ENCODE measurements at places on chromosomes 2 and 18.
A peak's percentile ranks its signal among the peaks of the same experiment; 100 is the strongest.

DNA sequence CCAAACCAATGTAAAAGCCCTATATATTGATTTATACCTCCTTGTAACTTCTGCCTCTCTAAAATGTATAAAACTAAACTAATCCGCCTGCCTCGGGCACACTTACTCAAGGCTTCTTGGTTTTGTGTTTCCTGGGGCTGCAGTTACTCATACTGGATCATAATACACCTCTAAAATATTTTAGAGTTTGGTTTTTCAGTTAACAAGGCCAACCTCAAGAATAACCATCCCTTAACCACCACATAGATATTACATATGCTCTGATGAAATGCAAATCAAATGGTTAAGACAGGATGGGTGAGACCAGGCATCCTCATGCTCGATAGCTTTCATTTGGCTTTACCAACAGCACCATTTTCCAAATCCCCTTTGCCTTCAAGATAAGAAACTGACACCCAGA is 46.4 kb downstream of the UXS1 start:
- no peak for DNase-seq

GRCh38 chr2:207463433-207463832 is 66.3 kb upstream of the CREB1 start:
- no peak for DNase-seq

- no peak for DNase-seq
Measured at GRCh38 chr2:130966149-130966774, 127.0 kb downstream of the FAM168B start.

GRCh38 chr2:63827749-63828148 is 13.9 kb upstream of the UGP2 start:
- no peak for DNase-seq

DNA sequence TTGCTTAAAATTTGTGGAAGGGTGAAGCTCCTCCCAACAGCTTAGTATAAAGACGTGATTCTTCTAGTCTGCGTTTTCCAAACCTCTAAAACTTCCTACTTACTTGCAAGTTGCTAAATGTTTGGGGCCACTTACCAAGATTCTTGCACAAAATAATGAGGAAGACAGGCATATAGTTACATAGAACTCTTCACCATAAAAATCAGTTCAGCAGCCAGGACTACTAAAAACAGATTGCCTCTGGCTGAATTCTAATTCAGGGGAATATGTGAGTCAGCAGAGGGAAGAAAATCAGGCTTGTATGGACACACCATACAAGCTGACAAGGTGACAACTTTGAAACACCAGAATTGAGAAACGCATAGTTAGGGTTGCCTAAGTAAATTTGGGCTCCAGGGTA is 2.8 kb upstream of the PEX13 start:
- DNase-seq: peak; percentile 47

GRCh38 chr2:42233976-42234441 is 64.9 kb downstream of the EML4 start:
- no peak for DNase-seq

- DNase-seq: no peak
Measured at GRCh38 chr2:215542690-215543089, 106.8 kb upstream of the FN1 start.

GRCh38 chr2:69353360-69353759 is 33.7 kb downstream of the GFPT1 start:
- DNase-seq: no peak

DNA sequence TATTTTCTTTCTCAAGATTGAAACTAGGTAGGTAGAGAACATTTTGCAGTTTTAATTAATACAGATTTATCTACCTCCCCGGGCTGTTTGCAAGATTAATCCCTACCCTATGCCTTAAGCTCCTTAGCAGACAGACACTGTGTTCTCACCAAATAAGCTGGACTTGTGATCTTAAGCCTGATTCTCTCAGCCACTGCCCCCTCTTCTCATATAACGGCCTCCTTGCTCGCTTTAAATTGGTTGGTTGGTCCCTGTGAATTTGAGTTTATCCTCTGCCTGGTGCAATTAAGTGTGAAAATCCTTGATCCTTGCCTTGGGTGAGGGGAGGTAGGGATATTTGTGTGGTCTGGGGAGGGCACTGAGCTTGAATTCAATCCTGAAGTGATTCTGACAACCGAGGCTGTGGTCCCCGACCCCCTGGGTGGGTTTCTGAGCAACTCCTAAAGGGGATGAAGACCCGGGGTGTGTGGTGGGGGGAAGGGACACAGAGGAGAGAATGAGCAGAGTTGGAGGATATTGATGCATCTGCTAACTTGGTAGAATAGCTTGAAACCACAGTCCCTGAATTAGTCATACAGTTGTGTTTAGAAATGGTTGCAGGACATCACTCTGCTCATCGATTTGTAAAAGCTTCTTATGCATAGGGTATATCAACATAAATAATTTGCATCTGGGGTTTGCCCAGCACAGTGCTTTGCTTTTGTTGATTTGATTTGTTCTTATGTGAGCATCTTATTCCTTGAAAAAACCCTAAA is 36.9 kb upstream of the NCKAP5 start:
- DNase-seq: no peak

DNA sequence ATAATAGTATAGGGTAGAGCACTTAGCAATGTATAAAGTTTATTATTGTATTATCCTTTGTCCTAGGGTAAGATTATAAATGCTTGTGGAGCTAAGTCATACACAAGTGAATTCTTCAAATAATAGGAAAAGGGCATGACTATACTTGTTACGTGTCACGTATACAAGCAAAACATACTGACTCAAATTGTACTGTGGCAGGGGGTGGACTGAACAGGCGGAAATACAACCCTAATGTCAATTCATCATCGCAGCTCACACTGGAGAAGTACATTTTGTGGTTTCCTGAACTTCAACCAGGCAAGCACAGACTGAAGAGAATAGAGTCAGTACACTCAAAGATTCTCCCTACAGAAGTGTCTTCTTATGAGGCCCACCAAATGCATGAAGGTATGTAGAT is 201.0 kb downstream of the MBD2 start:
- DNase-seq: no peak

- DNase-seq: no peak
Measured at GRCh38 chr2:26605999-26606846, 34.9 kb downstream of the CIB4 start.

Data from suppressor macrophage treated with lipopolysaccharide for 1 hour (primary cell).